ENCODE measurements at places on chromosomes 1 and 21. TPM values are rescaled to one million over a fixed set of nuclear protein-coding genes. Genes with fewer than 3 reads are reported as not detected.
A peak's percentile ranks its signal among the peaks of the same experiment; 100 is the strongest.

GRCh38 chr1:37476087-37476452, 1.7 kb downstream of the ZC3H12A start:
- ATAC-seq: no peak

DNA sequence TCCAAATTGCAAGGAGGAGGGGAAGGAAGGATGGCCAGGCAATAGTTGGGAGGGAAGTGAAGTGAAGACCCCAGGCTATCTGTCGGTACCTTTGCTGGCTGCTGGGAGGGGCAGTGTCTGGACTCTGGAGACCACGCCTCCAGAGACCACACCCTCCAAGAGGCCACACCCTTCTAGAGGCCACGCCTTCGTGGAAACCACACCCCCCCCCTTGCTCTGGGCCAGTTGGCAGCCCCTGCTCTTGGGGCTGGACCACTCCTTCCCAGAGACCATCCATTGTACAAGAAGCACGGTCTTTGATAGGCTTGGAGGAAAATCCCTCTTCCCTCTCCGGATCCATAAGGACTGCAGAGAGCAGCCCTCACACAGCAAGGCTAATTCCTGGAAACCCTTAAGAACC, 73.1 kb downstream of the RYR2 start:
- no peak for ATAC-seq

DNA sequence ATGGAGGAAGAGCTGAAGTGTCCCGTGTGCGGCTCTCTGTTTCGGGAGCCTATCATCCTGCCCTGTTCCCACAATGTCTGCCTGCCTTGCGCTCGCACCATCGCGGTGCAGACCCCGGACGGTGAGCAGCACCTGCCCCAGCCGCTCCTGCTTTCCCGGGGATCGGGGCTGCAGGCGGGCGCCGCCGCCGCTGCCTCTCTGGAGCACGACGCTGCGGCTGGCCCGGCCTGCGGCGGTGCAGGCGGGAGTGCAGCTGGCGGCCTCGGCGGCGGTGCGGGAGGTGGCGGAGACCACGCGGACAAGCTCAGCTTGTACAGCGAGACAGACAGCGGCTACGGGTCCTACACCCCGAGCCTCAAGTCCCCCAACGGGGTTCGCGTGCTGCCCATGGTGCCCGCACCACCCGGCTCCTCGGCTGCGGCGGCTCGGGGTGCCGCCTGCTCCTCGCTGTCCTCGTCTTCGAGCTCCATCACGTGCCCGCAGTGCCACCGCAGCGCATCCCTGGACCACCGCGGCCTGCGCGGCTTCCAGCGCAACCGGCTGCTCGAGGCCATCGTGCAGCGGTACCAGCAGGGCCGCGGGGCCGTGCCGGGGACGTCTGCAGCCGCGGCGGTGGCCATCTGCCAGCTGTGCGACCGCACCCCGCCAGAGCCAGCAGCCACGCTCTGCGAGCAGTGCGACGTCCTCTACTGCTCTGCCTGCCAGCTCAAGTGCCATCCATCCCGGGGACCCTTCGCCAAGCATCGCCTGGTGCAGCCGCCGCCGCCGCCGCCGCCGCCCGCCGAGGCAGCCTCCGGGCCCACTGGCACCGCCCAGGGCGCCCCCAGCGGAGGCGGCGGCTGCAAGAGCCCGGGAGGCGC, 1.3 kb downstream of the TRIM67 start:
- peak; percentile 17 for ATAC-seq

GRCh38 chr21:14584357-14585095, 38.4 kb upstream of the SAMSN1 start:
- ATAC-seq: no peak

DNA sequence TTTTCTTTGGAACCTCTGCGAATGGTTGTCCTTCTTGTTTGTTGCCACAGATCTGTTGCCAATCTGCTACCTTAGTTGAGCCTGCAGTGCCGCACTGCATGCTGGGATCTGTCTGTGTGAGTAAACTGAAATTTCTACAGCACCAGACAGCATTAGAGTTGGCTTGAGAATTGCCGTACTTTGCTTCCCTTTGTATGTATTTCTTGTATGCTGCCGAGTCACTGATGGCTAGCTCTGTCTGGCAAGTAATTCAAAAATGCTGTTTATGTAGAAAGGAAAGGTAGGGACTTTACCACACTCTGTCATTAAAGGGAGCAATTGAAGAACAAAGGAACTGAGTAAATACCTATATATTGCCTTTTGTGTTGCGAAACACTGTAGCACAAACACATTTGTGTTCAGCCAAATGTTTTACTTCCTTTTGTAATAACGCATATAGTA, 857.4 kb downstream of the USP25 start:
- ATAC-seq: no peak

DNA sequence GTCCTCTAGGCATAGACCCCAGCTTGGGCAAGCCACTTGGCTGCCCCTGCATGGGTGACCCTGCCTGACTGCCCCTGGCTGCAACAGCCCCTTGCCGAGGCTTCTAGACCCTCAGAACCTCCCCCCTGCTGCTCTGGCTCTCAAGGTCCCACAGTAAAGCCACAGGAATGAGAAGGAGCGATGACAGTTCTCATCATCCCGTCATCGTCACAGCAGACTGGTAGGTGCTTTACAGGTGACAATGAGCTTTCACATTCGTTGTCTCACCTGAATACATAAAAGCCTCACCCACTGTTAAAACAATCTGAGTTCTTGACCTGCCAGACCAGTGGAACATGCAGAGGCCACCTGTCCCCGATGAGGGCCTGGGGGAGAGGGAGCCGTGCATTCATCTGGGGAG, 36.0 kb upstream of the GPR157 start:
- no peak for ATAC-seq

- peak; percentile 41 for ATAC-seq
Observed at GRCh38 chr1:1132956-1133750, 17.3 kb upstream of the C1orf159 start.

The OR2C3 gene
- total RNA-seq: 0.05 TPM

The SPATC1L gene
- 13.1 TPM for total RNA-seq

The TNNT2 gene
- total RNA-seq: 0.41 TPM
